H1 (cell line): ENCODE measurements at places on chromosomes 12 and 14. TPM values are rescaled to one million over a fixed set of nuclear protein-coding genes. Genes with fewer than 3 reads are reported as not detected.
A peak's percentile ranks its signal among the peaks of the same experiment; 100 is the strongest.

GRCh38 chr12:14986449-14986848 is 13.6 kb downstream of the PDE6H start:
- no peaks in the 10 kb centered on the region for H3K36me3 ChIP-seq
- no peak for DNase-seq
- no peak overlapping the region for H3K4me3 ChIP-seq
- no peak overlapping the region for H3K27ac ChIP-seq
- no peaks in the 10 kb centered on the region for H3K27me3 ChIP-seq

- no peak for DNase-seq
- no peaks in the 10 kb centered on the region for H3K27me3 ChIP-seq
- no peak overlapping the region for H3K27ac ChIP-seq
- no peaks in the 10 kb centered on the region for H3K36me3 ChIP-seq
- no peaks in the 10 kb centered on the region for H3K4me1 ChIP-seq
These were observed 58.7 kb upstream of the STK38L start for GRCh38 chr12:27185234-27186021.

- H3K4me1 ChIP-seq = peaks cover 5% of the 10 kb centered on the region
- H3K27ac ChIP-seq = no peak overlapping the region
- H3K27me3 ChIP-seq = peaks cover 4% of the 10 kb centered on the region
- no peaks in the 10 kb centered on the region for H3K36me3 ChIP-seq
- H3K4me3 ChIP-seq = no peak overlapping the region
These were observed 5.3 kb upstream of the PGF start for GRCh38 chr14:74960736-74961135.

GRCh38 chr12:30754383-30754749 is 385 bp downstream of the CAPRIN2 start:
- H3K27me3 ChIP-seq = no peaks in the 10 kb centered on the region
- DNase-seq = no peak
- peaks cover 5% of the 10 kb centered on the region; the same call in 1 of the 2 replicates for H3K4me1 ChIP-seq
- peak overlapping the region; percentile 98 for H3K4me3 ChIP-seq

GRCh38 chr12:76670776-76671175 is 93.1 kb upstream of the ZDHHC17 start:
- H3K4me3 ChIP-seq = no peak overlapping the region
- no peak for DNase-seq
- H3K27me3 ChIP-seq = no peaks in the 10 kb centered on the region
- peaks cover 7% of the 10 kb centered on the region for H3K4me1 ChIP-seq

- H3K36me3 ChIP-seq = no peaks in the 10 kb centered on the region
- no peaks in the 10 kb centered on the region for H3K27me3 ChIP-seq
- H3K4me3 ChIP-seq = no peak overlapping the region
- no peaks in the 10 kb centered on the region for H3K4me1 ChIP-seq
These were observed 103.8 kb downstream of the SLC16A7 start for GRCh38 chr12:59699421-59700152.

GRCh38 chr12:121352682-121353018 is 439 bp upstream of the ANAPC5 start:
- no peaks in the 10 kb centered on the region for H3K27me3 ChIP-seq
- DNase-seq = no peak
- 0 out of 2 replicates have a peak, but pooled peaks cover 2% of the 10 kb centered on the region for H3K4me1 ChIP-seq
- H3K36me3 ChIP-seq = no peaks in the 10 kb centered on the region
- peak overlapping the region; percentile 95 for H3K4me3 ChIP-seq
- no peak overlapping the region for H3K27ac ChIP-seq

DNA sequence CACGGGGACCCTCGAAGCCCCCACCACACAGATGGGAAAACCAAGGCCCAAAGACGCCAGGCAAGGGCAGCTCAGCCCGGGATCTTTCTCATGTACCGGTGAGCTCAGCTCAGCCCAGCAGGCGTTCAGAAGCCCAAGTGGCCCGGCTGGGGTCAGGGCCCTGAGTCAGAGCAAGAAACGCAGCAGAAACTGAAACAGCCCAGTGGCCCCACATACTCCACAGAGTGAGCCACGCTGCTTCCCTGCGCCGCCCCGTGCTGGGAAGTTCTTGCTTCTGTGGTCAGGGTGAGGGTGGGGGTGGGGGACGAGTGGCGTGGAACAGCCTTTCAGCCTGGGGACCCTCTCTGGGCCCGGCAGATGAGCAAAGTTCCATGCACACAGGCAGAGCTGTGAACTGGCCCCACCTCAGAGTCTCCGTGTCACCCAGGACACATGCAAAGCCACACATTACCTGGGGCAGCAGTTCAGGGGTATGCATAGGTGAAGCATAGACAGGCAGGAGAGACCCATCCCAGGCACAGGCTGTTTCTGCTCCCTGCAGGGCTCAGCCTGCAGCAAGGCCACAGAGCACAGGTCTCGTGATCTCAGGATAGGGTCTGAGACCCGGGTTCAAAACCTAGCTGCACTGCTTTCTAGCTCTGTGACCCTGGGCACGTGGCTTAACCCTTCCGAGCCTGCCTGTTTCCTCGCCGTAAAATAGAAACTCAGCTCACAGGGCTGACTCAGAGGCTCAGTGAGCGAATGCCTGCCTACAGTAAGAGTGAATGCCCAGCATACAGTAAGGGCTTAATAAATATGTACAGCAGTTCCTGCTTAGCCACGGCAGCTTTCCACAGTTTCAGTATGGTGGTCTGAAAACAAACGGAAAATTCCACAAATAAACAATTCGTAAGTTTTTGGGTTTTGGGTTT is 21.6 kb downstream of the NCOR2 start:
- peaks cover 22% of the 10 kb centered on the region for H3K4me1 ChIP-seq
- peak overlapping the region; percentile 33; the same call in 1 of the 2 replicates for H3K27ac ChIP-seq
- H3K36me3 ChIP-seq = no peaks in the 10 kb centered on the region
- no peak for DNase-seq
- no peaks in the 10 kb centered on the region for H3K27me3 ChIP-seq

GRCh38 chr12:6532927-6533652 is 1.2 kb upstream of the GAPDH start:
- no peak for DNase-seq
- peaks cover 57% of the 10 kb centered on the region for H3K36me3 ChIP-seq
- H3K27ac ChIP-seq = peak overlapping the region; percentile 98
- H3K4me1 ChIP-seq = peaks cover 18% of the 10 kb centered on the region
- H3K4me3 ChIP-seq = peak overlapping the region; percentile 98
- H3K27me3 ChIP-seq = no peaks in the 10 kb centered on the region

DNA sequence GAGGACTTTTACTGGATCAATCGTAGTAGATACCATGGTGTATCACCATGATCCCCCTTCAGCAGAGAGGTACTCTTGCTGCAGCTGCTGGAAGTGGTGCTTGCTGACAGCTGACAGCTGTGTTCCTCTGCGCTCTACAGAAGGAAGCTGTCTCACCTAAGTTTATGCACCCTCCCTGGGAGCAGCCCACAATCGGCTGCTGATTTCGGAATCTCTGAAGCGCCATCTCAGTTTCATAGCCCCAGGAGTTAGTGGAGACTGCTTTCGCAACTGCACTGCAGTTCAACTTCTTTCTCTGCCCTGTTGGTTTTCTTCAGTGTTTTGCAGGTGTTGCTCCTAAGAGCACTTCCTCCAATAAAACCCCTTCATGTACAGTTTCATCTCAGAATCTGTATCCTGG is 237.9 kb downstream of the PAWR start:
- no peak overlapping the region for H3K4me3 ChIP-seq
- no peak overlapping the region for H3K27ac ChIP-seq
- H3K36me3 ChIP-seq = no peaks in the 10 kb centered on the region
- H3K4me1 ChIP-seq = no peaks in the 10 kb centered on the region; the same call in 1 of the 2 replicates
- no peak for DNase-seq
- no peaks in the 10 kb centered on the region for H3K27me3 ChIP-seq

GRCh38 chr12:113314121-113314529 is 20.8 kb downstream of the SLC8B1 start:
- no peaks in the 10 kb centered on the region for H3K27me3 ChIP-seq
- no peak overlapping the region for H3K4me3 ChIP-seq
- H3K36me3 ChIP-seq = no peaks in the 10 kb centered on the region; the same call in 1 of the 2 replicates
- no peak for DNase-seq
- no peaks in the 10 kb centered on the region for H3K4me1 ChIP-seq

DNA sequence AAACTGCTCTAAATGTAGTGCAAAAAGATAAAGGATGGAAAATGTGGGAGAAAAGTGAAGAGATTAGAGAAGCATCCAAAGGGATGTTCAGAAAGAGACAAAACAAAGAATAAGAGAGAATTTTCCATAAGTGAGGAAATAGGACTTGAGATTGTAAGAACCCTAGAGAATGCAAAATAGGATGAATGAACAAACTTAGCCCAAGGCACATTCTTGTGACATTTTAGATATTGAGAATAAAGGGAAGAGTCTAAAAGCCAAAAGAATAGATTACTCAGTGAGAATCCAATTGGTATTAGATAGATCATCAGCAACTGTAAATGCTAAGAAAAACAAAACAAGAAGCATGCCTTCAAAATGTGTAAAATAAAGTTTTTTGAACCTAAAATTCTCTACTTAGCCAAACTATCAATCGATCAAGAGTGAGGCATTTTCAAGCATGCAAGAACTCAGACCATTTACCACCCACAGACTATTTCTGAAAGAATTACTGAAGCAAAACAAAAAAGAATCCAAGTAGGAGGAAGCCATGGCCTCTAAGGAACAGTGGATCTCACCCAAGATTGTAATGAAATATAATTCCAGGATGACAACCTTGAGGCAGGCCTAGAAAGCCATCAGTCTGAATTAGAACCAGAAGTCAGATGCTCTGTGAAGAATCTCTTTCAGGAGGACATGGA is 33.5 kb downstream of the DYRK2 start:
- no peak for DNase-seq
- H3K4me1 ChIP-seq = no peaks in the 10 kb centered on the region
- H3K27me3 ChIP-seq = no peaks in the 10 kb centered on the region
- no peak overlapping the region for H3K4me3 ChIP-seq
- no peak overlapping the region for H3K27ac ChIP-seq

GRCh38 chr12:125330645-125331341 is 265.6 kb downstream of the AACS start:
- H3K36me3 ChIP-seq = no peaks in the 10 kb centered on the region
- peaks cover 8% of the 10 kb centered on the region for H3K4me1 ChIP-seq
- H3K27me3 ChIP-seq = no peaks in the 10 kb centered on the region
- DNase-seq = peak; percentile 98
- peak overlapping the region; percentile 67 for H3K4me3 ChIP-seq
- no peak overlapping the region; the same call in 1 of the 2 replicates for H3K27ac ChIP-seq

DNA sequence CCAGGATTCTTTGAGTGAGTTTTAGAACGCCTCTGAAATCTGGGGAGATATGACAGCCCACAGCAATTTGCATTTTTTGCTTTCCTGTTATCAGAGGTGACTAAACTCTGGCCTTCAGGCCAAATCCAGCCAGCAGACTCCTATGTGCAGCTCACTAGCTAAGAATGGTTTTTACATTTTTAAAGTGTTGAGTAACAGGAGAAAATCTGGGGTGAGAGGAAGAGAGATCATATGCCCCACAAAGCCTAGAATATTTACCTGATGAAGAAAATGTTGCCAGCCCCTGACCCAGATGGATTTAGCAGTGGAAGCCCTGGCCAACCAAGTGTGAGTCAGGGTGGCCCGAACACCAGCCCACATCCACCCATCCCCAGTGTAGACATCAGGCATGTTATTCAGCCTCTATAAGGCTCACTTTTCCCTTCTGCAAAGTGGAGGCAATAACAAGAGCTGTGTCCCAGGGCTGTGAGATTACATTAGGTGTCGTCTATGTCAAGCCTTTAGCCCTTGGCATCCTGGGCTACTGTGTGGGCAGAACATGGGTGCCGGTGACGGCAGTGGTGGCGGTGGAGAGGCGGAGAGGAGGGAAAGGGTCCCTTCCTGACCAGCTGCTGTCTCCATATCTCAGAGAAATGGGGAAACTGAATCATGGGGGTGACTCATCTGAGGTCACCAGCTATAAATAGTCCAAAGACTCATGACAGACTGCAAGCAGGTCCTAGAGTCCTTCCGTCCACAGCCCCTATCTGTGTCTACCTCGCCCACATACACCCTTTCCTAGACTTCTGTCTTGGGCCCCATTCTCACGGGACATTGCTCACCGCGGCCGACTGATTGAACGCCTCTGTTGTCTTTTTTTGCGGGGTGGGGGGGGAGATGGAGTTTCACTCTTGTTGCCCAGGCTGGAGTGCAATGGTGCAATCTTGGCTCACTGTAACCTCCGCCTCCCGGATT is 32.6 kb upstream of the CD9 start:
- H3K4me3 ChIP-seq = no peak overlapping the region
- no peaks in the 10 kb centered on the region for H3K4me1 ChIP-seq
- no peaks in the 10 kb centered on the region for H3K27me3 ChIP-seq
- no peak overlapping the region for H3K27ac ChIP-seq
- no peak for DNase-seq

- H3K4me1 ChIP-seq = no peaks in the 10 kb centered on the region
- H3K36me3 ChIP-seq = no peaks in the 10 kb centered on the region
- H3K4me3 ChIP-seq = no peak overlapping the region
- peak; percentile 85 for DNase-seq
- H3K27me3 ChIP-seq = no peaks in the 10 kb centered on the region
These were observed 183.6 kb upstream of the G2E3 start for GRCh38 chr14:30375296-30375892.

DNA sequence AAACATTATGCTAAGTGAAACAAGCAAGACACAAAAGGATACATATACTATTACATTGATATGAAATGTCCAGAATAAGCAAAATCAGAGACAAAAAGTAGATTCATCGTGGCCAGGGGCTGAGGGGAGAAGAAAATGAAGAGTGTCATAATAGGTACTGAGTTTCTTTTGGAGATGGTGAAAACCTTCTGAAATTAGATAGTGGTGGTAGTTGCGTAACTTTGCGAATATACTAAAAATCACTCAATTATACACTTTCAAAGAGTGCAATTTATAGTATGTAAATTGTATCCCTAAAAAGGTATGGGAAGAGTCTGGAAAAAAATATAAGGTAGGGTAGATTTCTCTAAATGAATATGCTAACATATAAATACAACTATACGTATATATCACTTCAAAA is 22.2 kb downstream of the KANSL2 start:
- DNase-seq = no peak
- H3K36me3 ChIP-seq = peaks cover 44% of the 10 kb centered on the region
- no peaks in the 10 kb centered on the region for H3K4me1 ChIP-seq
- no peaks in the 10 kb centered on the region for H3K27me3 ChIP-seq

GRCh38 chr14:86179980-86180379 is 650.0 kb downstream of the FLRT2 start:
- no peak overlapping the region for H3K27ac ChIP-seq
- H3K27me3 ChIP-seq = no peaks in the 10 kb centered on the region
- H3K4me1 ChIP-seq = no peaks in the 10 kb centered on the region

The DEGS2 gene
- total RNA-seq = 0.61 and 0.94 TPM in 2 replicates

The TSHR gene
- total RNA-seq = not detected in 2 replicates

The GALNT9 gene
- total RNA-seq = 2.0 and 3.3 TPM in 2 replicates

The CPM gene
- total RNA-seq = 1.1 and 3.1 TPM in 2 replicates

The TAS2R7 gene
- total RNA-seq = not detected in 2 replicates

The SERPINA1 gene
- total RNA-seq = not detected in 2 replicates

The IL26 gene
- not detected in 2 replicates for total RNA-seq
